ENCODE measurements at places on chromosomes 2 and 18.

DNA sequence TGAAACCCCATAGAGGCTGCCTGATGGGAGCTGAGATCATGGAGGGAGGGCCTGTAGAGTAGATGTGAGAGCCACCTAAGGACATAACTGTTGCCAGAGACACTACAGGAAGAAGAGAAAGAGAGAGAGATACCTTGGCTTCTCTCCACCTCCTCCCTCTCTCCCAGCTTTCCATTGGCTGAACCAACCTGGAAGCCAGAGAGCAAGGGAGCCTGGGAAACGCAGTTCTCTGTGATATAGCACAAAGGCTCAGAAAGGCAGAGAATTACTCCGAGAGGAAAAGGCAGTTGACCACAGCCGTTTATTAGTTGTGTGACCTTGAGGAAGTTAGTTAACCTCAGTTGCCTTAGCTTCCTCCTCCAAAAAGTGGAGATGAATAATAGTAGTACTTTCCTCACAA is 37.7 kb upstream of the MAT2A start:
- DNase-seq, result peak; percentile 56

DNA sequence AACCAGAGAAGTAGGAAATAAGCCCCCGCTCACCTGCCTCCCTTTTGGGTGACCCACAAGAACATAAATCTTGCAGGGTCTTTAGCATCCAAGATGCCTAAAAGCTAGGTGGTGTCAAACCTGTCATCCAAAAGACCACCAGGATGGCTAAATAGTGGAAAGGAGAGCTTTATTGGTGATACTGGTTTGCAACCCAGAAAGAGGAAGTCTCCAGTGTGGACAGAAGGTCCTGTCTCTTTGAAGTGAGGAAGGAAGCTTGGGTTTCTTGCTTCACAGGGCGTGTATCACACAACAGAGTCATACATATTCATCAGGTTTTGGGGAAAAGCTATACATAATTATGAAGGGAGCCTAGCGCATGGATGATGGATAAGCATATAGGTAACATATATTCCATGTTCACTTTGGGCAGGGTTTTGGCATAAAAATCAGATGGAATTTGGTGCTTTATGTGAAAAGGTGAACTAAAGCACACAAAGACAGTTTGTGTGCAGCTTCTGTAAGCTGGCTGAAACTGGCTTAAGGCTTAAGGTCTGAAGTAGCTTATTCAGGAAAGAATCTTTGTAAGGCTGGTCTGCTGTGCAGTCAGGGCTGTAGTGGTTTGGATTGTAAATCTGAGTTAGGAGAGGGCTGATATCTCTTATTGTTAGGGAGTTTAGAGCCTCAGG is 102.2 kb upstream of the MSH2 start:
- DNase-seq, result no peak

- DNase-seq, result no peak
Observed at GRCh38 chr2:40556739-40557138, 104.8 kb upstream of the SLC8A1 start.

GRCh38 chr2:25341011-25341727 is 556 bp downstream of the DNMT3A start:
- peak; percentile 47 for DNase-seq

- no peak for DNase-seq
Observed at GRCh38 chr2:137797641-137798040, 166.6 kb upstream of the HNMT start.

GRCh38 chr2:149492923-149493322 is 94.7 kb downstream of the MMADHC start:
- no peak for DNase-seq

- no peak for DNase-seq
Observed at GRCh38 chr18:46035696-46036680, 36.1 kb downstream of the PSTPIP2 start.

DNA sequence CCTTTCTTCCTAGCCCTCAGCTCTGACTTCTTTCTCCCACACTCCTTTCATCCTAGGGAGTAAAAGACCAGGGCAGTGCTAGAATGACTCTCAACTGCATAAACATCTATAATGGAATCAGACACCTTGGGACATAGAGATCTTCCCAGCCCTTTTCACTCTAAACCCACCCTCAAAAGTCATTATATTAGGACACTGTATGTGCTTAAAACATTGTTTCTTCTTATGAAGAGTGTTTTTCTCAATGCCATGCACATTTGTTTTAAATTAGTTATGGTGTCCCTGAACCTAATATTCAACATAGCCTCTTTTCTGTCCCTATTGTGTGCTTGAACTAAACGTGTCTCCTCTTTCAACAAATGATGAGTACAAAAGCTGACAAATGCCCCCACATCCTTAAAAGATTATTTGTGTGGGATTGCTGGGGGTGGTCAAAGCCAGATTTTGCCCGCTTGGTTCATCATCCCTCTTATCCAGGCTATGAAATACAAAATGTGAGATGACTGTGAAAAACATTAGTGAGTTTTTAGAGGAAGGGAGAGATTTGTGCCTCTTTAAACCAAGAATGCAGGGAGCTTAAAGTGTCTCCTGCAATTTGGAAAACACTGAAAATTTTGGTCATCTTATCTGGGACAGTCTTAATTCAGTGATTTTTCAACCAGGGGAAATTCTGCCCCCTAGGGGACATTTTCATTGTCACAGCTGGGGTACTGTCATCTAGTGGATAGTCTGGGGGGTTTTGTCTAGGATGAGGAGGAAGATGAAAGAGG is 29.0 kb downstream of the SERPINB5 start:
- peak; percentile 48 for DNase-seq

- no peak for DNase-seq
Observed at GRCh38 chr2:98458207-98458606, 13.5 kb downstream of the INPP4A start.

DNA sequence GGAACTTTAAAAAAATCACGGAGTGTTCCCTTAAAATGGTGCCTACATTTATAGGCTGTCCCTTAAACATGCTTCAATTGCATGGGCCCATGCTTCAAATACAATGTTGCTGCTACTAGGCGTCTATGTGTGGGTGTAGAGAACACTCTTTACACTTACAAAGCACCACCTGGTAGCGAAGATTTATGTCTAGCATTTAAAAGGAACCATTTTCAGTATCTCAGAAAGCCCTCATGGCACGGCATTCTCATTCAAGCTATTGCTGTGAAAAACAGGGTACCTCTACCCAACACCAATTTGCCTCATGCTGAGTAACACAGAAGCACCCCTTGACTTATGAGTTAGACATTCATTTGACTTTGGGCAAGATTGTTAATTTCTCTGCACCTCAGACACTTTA is 112.9 kb upstream of the CNTNAP5 start:
- no peak for DNase-seq

DNA sequence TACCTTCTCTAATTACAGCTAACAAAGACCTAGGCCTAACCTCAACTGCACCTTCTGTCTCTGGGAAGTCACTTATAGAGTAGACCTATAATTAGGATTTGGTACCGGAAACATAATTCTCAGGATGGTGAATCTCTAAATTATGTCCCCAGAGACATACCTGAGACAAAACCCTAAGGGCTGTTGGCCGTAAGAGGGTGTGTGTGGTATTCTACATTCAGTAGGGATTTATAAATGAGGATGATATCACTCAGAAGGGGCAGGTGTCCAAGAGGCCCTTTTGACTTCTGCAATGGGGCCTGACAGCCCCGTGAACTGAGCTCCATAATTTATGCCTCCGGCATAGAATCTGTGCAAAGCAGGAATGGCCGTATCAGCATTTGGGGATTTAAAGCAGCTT is 13.5 kb upstream of the DARS1 start:
- no peak for DNase-seq

GRCh38 chr18:42644729-42645131 is 470.8 kb downstream of the RIT2 start:
- no peak for DNase-seq

DNA sequence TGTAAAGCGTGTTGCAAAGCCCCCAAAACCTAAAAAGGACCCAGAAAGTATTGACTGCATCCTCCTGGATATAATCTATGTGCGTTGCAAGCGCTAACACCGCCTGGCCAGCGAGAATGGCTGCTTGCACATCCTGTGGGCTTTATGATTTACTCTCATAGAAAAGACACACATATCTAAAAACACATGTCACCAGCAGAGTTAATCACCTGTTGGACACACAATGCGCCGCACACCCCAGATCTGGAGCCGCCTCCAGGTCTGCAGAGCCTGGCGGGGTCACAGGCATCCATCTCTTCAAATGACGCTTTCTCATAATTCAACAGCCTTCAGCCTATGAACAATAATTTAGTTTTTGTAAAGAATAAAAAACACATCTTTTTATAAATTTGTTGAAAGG is 186.5 kb downstream of the RTP5 start:
- no peak for DNase-seq

DNA sequence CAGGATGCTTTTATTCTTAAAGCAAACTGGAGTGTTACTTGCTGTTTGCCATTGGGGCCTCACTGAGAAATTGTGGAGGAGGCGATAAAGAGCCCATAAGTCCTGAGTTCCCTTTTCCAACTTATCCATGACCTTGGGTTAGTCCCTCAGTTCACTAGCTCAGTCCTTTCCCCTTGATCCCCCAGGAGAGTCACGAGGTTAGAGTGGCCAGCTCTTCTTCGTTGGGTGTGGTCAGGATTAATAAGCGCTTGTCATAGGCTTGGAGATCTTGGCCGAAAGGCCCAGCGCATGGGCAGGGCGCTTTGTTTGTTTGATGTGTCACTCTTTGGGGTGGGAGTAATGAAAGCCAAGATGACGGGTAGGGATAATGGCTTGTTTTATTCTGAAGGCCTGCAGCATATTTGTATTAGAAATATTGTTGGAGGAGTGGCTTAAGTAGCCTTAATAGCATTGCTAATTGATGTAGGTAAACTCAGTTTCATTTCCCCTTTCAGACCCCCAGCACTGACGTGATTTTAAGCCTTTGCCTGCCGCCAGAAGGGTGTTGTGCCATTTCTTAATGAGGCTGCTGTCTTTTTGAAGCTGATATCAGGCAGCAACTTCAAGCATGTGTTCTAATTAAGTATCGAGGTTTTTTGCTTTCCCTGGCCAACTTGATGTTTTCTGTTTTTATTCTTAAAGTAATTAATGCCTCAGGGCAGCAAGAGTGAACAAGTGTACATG is 15.7 kb downstream of the GRHL1 start:
- DNase-seq, result no peak

DNA sequence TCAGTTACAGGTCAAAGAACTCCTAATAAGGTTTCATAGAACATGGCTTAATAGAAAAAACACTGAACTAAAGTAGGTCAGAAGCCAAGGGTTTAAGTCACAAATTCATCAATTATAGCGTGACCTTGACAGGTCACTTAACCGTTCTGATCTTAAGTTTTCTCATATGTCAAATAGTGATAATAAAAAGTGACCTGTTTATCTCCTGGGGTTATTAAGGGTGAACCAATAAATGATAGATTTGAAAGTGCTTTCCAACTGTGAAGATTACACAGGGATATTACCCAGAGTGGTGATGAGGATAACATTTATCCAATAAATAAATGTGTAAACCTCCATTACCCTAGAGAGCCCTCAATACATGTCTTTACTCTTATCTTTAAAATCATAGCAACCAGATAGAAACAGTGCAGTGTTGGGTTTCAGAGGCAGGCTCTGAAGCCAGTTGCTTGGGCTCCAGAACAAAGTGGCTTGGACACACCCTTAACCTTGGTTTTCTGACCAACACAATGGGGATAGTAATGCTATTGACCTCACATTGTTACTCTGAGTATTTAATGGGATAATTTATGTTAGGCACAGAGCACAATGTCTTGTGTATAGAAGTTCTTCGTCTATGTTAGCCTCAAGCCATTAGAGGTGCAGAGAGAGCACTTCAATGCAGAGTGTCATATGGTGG is 48.6 kb downstream of the KLHL14 start:
- no peak for DNase-seq

GRCh38 chr2:222731201-222731621 is 59.8 kb downstream of the MOGAT1 start:
- no peak for DNase-seq

- peak; percentile 8 for DNase-seq
Observed at GRCh38 chr18:74806700-74807416, 209.2 kb downstream of the ZNF407 start.

- no peak for DNase-seq
Observed at GRCh38 chr2:17540093-17540812, at the start of gene VSNL1. Gene VSNL1 (plus strand): TSS chr2:17540696. CDS start chr2:17592075, 51,379 bp downstream.

All from SJCRH30 (cell line).